ENCODE measurements at places on chromosomes 7 and 10.
A peak's percentile ranks its signal among the peaks of the same experiment; 100 is the strongest.

- DNase-seq = no peak
Observed at GRCh38 chr10:103519798-103520197, 26.3 kb downstream of the NEURL1 start.

DNA sequence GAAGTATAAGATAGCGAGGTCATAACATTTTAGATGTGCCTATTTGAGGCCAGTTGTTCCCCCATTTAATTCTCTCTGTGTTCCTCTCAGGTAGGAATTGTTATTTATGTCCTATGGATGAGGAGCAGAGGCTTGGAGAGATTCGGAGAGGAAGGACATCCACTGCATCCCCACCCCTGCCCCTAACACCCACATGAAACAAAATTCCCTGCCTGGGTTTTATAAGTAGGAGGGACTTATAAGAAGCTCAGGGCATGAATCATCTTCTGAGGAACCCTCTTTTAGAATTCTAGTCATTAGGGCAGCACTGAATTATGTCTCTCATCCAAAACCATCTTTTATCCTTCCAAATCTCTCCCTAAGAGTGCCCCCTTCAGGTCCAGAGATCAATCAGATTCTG lies 5.0 kb downstream of the CHAT start:
- DNase-seq = no peak

DNA sequence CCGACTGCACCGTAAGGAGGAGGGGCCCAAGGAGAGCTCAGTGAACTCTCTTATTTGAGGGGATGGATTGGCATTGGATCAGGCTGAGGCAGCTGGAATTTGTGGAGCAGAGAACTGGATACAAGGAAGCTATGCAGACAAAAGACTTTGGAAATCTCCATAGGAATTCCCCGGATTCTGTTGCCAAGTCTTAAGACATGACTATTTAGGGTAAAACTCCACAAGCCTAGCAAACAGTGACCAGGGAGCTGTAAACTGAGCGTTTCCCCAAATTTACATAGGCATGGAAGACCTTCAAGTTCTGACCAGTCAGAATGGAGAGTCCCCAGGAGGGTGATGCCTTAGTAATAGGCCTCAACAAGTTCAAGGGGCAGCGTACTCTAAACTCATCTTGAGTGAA lies 82.5 kb upstream of the PCBD1 start:
- DNase-seq = peak; percentile 90

- DNase-seq = no peak
Observed at GRCh38 chr7:109375823-109376222, 806.1 kb downstream of the DNAJB9 start.

DNA sequence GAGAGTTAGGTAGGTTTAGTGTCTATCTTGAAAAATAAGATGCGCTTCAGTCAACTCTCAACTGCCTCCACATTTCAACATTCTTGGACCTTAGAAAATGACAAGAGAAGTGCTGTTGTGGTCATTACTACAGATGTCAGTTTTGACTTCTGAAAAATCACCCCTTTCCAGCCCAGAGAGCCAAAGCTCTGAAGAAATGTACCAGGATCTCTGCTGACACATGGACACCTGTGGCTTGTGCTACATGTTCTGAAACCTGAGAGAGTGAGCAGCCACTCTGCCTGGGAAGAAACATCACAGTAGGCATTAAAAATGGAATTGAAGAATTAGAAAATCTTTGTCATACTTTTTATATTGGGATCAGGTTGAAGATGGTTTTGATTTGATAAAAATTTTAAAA lies 35.9 kb upstream of the FEZF1 start:
- DNase-seq = no peak

- DNase-seq = no peak
Observed at GRCh38 chr10:8563478-8563877, 509.0 kb downstream of the GATA3 start.

- DNase-seq = no peak
Observed at GRCh38 chr7:69770613-69771012, 172.3 kb downstream of the AUTS2 start.

- no peak for DNase-seq
Observed at GRCh38 chr7:118839515-118839914, 615.0 kb downstream of the ANKRD7 start.

- DNase-seq = no peak
Observed at GRCh38 chr10:75446508-75446907, 15.1 kb downstream of the LRMDA start.

DNA sequence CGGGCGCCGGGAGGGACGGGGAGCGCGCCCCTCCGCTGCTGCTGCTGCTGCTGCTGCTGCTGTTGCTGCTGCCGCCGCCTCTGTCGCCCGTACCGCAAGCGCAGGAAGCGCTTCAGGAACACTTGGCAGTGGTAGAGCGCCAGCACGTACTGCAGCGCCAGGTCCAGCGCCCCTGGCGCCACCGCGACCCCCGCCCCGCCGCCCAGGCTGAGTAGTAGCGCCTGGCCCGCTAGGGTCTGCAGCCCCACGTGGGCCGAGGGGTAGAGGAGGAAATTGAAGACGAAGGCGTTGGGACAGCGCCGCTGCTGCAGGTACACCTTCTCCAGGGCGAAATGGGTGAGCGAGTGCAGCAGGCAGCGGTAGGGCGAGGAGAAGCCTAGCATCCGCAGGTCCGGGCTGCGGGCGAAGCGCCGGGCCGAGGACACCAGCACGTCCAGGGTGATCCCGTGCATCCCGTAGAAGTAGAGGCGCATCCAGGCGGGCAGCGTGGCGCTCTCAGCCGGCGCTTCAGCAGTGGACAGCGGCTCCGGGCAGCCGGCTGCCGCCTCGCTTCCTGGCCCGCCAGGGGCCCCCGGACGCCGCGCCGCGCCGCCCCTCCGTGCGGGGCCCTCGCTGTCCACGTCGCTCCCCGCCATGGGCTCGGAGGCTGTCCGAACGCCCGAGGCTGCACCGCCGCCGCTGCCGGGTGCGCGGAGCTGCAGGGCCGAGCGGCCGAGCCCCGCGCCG lies at the start of gene TMEM229A:
Gene TMEM229A, minus strand, starts transcription at position 699 of the 726 bp plus-strand sequence. Its CDS starts 64 bp downstream, at position 635.
- peak; percentile 35 for DNase-seq

GRCh38 chr10:103192089-103192450 lies 1.0 kb downstream of the NT5C2 start:
- DNase-seq = no peak

- no peak for DNase-seq
Observed at GRCh38 chr7:31642681-31643115, 44.3 kb upstream of the PPP1R17 start.

- peak; percentile 27 for DNase-seq
Observed at GRCh38 chr7:142375710-142376313, 118.0 kb upstream of the PRSS58 start.

DNA sequence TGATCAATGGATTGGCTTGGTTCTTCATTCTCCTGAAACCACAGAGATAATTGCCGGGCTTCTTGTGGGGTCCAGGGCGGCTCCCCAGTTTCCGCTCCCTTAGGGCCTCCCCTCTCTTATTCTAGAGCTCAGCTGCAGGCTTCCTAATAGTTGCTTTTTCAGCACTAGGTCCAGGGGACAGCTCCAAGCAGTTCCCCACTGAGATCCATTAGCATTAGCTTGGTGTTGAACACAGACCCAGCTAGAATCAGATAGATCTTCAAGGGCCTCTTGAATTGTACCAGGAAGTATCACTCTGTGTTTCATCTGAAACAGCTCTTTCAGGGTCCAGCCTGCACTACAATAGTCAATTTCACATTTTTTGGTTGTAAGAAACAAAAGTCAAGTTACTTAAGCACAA lies 238.7 kb downstream of the SEC23IP start:
- peak; percentile 64 for DNase-seq

DNA sequence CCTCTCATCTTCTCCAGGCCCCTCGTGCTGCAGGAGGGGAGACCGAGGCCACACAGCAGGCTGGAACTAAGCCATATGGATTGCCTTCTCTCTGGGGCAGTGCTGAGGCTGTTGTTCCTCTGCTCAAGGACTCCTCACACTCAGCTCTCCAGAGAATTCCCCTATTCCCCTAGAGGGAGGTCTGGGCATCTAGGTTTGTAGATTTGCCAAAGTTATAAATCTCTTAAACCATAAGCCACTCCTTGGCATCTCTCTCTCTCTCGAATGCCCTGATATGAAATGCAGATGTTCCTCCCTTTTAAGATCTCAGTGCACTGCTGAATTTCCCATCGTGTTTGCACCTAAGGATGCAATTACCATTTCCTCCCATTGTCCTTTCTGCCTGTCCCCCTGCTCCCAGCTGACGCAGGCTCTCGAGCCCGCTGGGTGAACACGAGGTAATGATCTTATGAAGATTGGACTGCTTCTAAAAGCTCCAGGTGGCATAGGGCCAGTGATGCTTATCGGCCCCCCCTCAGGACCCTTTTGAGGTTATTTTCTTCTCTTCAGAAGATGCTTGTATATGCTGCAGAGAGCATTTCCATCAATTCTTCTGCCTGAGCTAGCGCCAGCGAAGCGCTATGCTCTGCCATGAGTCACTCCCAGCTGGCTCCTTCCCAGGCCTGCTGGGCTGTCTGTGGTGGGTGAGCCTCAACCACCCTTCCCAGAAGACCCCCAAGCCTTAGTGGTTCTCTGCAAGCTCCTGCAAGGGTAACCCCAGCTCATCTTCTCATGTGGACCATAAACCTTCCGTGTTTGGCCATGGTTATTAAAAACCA lies 41.6 kb upstream of the AQP1 start:
- DNase-seq = no peak

GRCh38 chr7:130486114-130486953 lies 5.6 kb upstream of the MEST start:
- no peak for DNase-seq

DNA sequence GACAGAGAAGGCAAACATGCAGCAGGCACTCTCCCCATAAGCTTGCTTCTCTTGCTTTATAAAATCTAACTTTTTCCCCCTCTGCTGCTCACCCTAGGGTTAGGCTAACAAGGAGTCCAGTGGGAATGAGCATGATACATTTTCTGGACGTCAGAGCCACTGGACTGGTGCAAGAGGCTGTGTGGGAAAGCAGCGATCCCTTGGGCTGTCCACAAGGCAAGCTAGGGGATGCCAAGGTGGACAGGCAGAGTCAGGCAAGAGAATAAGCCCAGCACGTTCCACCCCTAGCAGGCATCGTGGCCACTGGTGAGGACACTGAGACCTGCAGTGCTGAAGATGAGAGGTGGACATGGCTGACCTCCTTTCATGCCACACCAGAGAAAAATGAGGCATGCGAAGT lies 290.9 kb upstream of the ZMIZ1 start:
- DNase-seq = no peak

DNA sequence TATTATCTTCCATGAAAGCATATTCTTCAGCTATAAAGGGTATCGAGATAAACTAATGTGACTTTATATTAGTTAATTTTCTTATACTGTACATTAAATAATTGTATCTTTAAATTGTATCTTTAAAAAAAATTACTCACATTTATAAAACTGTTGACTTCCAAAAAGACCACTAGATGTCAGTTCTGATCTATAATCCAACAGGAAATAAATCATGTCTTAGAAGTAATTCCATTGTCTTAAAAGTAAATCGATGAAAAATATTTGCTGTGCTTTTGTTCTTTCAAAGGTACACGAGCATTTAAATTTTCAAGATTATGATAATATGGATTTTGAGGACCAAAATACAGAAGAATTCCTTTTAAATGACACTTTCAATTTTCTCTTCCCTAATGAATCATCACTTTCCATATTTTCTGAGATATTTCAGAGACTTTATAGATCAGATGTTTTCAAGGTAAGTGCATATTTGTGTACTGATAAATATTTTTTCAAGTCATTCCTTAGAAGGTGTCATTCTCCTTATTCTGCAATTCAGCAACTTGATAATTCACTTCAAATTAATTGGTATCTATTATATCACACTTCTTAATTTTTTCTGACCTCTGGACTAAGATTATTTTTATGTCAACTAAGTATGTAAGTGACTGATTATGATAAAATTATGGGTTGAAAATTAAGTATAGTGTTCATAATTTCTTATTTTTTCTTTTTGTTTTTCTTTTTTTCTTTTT lies 138.5 kb downstream of the CPED1 start:
- DNase-seq = no peak

GRCh38 chr7:40202851-40203250 lies 68.0 kb downstream of the SUGCT start:
- DNase-seq = no peak

DNA sequence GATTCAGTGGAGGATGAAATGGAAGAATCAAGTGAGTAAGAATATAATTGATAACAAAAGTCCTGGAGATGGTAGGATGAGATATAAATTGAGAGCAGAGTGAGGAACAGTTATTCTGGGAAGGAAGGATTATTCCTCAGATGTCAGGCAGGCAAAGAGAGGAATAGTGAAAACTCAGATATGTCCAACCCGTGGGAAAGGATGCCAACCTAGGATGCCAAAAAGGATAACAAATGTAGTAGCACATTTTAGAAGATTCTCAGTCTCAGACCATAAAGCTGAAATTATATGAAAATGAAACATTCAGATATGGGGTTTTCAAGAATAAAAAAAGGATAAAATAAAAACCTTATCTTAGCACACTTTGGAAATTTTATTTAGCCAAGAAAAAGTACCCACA lies 131.1 kb downstream of the SEMA3C start:
- DNase-seq = no peak

DNA sequence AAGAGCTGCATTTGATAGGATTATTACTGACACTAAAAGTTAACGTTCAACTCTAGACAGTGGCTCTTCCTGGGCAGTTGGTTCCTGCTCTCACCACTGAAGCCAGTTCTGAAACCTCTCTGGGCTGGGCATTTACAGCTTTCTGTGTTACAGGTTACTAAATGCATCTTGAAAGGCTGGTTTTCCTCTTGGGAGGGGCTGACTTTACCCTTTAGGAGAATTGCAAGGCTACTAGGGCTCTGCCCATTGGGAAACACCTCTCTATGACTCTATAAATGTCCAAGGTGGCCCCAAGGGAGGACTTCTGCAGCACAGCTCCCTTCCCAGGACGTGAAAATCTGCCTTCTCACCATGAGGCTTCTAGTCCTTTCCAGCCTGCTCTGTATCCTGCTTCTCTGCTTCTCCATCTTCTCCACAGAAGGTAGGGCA lies at the start of gene GPR15LG:
Gene GPR15LG, plus strand, starts transcription at position 301 of the 429 bp plus-strand sequence. Its CDS starts 51 bp downstream, at position 352.
- DNase-seq = no peak

GRCh38 chr10:58382489-58382995 lies 2.7 kb upstream of the TFAM start:
- no peak for DNase-seq

GRCh38 chr7:4268040-4268965 lies 413.8 kb upstream of the FOXK1 start:
- no peak for DNase-seq

DNA sequence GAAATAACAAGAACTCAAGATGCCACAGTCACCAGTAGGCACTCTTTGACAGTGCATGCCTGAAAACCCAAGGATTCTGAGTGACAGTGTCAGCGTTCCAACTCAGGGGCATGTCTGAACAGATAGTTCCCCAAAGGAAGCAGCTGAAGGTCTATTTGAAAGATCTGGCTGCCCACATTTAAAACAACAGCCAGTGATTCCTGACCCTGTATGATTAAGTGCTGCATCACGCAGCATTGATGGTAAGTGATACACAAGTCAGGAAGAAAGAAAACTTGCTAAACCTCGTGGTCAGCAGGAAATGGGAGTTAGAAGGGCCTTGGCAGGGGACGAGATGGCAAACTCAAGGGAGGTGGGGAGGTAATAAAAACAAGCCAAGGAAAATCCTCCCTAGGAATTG lies 1013.1 kb downstream of the TYW1 start:
- no peak for DNase-seq

- DNase-seq = no peak
Observed at GRCh38 chr7:78139335-78139734, 340.8 kb downstream of the PHTF2 start.

Measured in NT2/D1 (cell line).